Stomach (tissue), 19 donors: ENCODE measurements at places on chromosomes 13 and 19. TPM values are rescaled to one million over a fixed set of nuclear protein-coding genes. Genes with fewer than 3 reads are reported as not detected.

Gene VSIG10L
- total RNA-seq = 0.37 TPM

Gene ZNF878
- total RNA-seq = 4.9 TPM

Gene UTP14C
- total RNA-seq = 7.1 TPM

Gene KLHL1
- total RNA-seq = 0.45 TPM

Gene PGLYRP2
- total RNA-seq = not detected

DNA sequence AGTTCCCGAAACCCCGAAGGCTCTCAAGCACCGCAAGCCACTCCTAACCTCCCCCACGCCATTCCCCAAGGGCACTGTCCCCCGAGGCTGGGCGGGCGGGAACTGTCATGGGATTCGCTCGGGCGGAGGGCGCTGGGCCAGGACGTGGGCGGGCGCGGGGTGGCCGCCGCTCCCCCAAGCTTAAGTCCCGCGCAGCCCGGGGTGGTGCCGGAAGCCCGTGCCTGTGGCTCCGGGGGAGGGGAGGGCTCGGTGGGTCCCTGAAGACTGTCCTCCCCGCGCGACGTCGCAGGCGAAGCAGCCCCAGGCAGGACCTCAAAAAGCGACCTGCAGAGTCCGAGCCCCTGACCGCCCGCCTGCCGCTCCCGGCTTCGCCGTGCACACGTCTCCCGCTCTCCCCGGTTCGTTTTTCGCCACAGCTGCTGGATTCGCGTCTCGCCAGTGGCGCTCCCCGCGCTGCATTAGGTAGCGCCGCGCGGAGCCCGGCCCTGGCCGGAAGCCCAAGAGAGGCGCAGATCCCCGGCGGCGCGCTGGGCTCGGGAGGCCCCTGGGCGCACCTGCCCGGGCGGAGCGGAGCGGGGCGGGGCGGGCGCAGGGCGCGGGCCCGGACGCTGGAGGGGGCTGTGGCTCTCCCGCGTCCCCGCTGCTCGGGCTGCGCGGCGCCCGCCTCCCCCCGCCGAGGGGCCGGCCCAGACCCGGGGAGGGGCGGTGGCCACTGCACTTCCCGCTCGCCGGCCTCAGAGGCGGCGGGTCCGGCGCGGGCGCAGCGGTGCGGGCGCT is at the start of gene FARP1:
Gene FARP1 (plus strand): TSS at position 715 of the 777 bp plus-strand sequence. CDS start 70,149 bp downstream, outside the sequence.
- DNase-seq = peak; percentile 88
- H3K27me3 ChIP-seq = no peaks in the 10 kb centered on the region
- no peaks in the 10 kb centered on the region for H3K36me3 ChIP-seq
- peaks cover 44% of the 10 kb centered on the region for H3K4me1 ChIP-seq

- no peak overlapping the region for H3K27ac ChIP-seq
- H3K4me3 ChIP-seq = no peak overlapping the region
- H3K27me3 ChIP-seq = no peaks in the 10 kb centered on the region
- peaks cover 81% of the 10 kb centered on the region for H3K36me3 ChIP-seq
- no peak for DNase-seq
- peaks cover 12% of the 10 kb centered on the region for H3K4me1 ChIP-seq
These were observed 104.4 kb downstream of the KDM4B start for GRCh38 chr19:5073153-5073844.

DNA sequence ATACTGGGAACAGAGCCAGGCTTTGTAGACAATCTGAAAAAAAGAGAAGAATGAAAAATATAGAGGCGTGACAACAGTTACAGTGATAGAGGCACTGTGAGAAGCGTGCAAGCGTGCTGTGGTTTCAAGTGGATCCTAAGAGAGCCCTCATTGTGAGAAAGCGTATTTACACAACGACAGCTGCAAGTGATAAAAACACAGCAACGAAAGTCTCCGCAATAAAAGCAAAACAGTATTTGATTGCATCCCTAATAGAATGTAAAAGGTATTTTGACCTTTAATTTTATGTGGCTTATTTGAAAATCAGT is 642.7 kb upstream of the ARGLU1 start:
- DNase-seq = peak; percentile 49
- H3K27me3 ChIP-seq = no peaks in the 10 kb centered on the region
- H3K36me3 ChIP-seq = no peaks in the 10 kb centered on the region
- no peak overlapping the region for H3K4me3 ChIP-seq
- H3K4me1 ChIP-seq = peaks cover 5% of the 10 kb centered on the region

GRCh38 chr13:76189882-76190519 is 553.9 kb downstream of the LMO7 start:
- no peaks in the 10 kb centered on the region for H3K27me3 ChIP-seq
- H3K4me3 ChIP-seq = no peak overlapping the region
- DNase-seq = no peak
- H3K27ac ChIP-seq = no peak overlapping the region

DNA sequence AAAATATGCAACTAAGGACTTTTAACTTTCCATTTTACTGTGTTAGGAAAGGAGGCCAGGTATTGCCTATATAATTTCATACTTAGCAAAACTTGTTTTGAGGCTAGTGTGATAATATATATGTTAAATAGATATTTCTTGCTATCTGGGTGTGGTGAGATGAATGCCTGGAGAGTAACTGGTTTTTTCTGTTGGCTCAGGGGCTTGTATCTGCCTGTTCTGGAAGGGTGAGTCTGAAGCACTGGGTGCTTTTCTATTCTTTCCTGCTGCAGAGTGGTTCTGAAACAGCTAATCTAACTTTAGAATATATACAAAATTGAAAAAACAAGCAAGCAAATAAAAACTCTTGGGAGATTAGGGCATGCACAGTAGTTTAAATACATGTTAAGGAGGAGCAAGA is 64.6 kb upstream of the MYCBP2 start:
- H3K27ac ChIP-seq = no peak overlapping the region
- no peaks in the 10 kb centered on the region for H3K27me3 ChIP-seq
- no peaks in the 10 kb centered on the region for H3K36me3 ChIP-seq
- no peaks in the 10 kb centered on the region for H3K4me1 ChIP-seq

DNA sequence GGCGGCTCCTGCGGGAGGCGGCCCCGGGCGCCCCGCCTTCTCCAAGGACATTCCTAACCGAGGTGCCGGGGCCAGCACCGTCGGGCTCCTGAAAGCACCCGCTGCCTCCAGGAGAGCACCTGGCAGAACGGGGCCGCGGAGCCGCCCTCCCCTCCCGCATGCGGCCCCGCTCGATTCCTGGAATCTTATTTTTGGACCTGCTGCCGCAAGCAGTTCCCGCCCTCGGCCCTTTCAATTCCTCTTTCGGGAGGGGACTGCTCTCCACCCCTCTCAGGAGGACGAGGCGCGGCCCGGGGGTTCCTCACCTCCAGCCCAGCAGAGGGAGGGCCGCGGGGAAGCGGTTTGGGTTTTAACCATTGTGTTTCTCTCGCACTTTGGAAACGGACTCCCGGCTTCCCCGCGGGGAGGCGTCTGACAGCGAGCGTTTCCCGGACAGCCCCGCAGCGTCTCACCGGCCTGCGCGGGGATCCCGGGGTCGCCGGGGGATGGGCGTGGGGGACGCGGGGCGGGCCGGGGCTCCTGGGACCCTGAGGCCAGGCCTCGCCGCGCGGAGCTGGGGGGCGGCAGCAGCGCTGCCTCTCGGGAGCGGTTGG is 849 bp downstream of the GAS6 start:
- peak; percentile 77 for DNase-seq
- peak overlapping the region; percentile 94 for H3K27ac ChIP-seq
- peaks cover 50% of the 10 kb centered on the region for H3K4me1 ChIP-seq
- no peaks in the 10 kb centered on the region for H3K36me3 ChIP-seq
- H3K4me3 ChIP-seq = peak overlapping the region; percentile 76

- H3K27me3 ChIP-seq = no peaks in the 10 kb centered on the region
These were observed 8.8 kb downstream of the TPM4 start for GRCh38 chr19:16085115-16085514.

DNA sequence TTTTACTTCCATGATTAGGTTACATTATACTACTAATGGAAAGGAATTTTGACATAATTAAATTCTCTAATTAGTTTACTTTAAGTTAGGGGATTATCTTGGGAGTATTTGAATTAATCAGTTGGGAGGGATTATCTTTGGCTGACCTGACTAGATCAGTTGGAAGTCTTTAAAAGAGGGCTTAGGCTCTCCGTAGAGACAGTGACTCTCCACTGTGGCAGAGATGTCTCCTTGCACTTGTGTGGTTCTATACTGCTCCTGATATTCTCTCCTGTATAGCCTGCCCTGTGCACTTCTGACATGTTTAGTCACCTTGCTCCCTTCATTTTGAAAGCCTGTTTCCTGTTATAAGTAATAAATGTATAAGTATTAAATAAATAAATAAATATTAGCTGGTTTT is 1612.3 kb upstream of the PRR20A start:
- H3K27me3 ChIP-seq = no peaks in the 10 kb centered on the region
- DNase-seq = no peak

DNA sequence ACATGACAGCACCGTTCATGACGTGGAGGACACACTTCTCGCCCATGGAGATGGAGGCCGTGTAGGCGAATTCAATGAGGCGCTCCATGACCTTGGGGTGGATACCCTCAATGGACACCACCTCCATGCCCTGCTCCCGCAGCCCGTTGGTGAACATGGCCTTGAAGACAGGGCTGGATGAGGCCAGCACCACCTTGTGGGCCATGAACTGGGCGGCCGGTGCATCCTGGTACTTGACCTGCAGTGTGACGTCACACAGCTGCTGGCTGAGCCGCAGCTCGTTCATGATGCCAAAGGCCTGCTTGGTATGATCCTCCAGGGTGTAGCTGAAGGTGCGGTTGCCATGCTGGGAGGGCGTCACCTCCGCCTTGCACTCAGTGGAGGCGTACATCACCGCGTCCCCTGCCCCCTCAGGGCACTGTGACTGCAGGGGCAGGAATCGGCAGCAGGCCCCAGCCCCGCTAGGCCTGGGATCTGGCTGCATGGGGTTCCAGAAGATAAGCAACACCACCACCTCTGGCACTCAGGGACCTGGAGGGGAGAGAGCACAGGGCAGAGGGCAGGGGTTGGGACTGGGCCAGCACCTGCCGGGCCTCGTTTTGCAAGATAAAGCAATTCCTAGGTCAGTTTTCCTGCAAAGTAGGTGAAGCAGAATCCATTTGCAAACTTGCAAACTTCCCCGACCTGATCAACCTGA is 3.5 kb downstream of the KEAP1 start:
- DNase-seq = no peak
- H3K4me3 ChIP-seq = peak overlapping the region; percentile 18
- H3K4me1 ChIP-seq = peaks cover 61% of the 10 kb centered on the region
- H3K36me3 ChIP-seq = peaks cover 48% of the 10 kb centered on the region
- no peak overlapping the region for H3K27ac ChIP-seq
- no peaks in the 10 kb centered on the region for H3K27me3 ChIP-seq

DNA sequence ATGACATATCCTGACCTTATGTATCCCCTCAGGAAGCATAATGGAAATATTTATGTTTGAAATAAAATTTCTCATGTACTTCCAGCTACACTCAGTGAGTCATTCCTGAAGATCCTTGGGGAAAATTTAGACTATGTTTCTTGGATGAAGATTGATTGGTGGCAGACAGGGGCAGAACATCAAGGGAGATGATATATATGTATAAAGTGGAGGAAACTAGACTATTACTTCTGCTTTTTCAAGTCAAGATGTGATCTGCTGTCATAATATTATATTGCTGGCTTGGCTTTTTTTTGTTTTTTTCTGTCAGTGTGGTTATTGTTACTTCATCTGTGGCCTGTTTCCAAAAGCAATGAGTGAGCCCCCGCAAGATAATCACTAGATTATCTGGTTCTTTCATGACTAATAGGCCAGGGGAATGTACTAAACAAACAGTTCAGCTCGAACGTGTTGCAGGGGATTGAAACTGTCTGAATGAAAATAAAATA is 87.2 kb upstream of the TNFSF11 start:
- H3K36me3 ChIP-seq = no peaks in the 10 kb centered on the region
- H3K4me1 ChIP-seq = no peaks in the 10 kb centered on the region
- no peak overlapping the region for H3K4me3 ChIP-seq
- no peak overlapping the region for H3K27ac ChIP-seq
- peak; percentile 39 for DNase-seq
